Fibroblast of mammary gland (primary cell): ENCODE measurements at places on chromosomes 6 and 20.

GRCh38 chr20:35461620-35462019 lies 6.2 kb downstream of the CEP250 start:
- DNase-seq, result no peak

- DNase-seq, result no peak
These were observed 426.4 kb upstream of the CITED2 start for GRCh38 chr6:139800837-139801236.

DNA sequence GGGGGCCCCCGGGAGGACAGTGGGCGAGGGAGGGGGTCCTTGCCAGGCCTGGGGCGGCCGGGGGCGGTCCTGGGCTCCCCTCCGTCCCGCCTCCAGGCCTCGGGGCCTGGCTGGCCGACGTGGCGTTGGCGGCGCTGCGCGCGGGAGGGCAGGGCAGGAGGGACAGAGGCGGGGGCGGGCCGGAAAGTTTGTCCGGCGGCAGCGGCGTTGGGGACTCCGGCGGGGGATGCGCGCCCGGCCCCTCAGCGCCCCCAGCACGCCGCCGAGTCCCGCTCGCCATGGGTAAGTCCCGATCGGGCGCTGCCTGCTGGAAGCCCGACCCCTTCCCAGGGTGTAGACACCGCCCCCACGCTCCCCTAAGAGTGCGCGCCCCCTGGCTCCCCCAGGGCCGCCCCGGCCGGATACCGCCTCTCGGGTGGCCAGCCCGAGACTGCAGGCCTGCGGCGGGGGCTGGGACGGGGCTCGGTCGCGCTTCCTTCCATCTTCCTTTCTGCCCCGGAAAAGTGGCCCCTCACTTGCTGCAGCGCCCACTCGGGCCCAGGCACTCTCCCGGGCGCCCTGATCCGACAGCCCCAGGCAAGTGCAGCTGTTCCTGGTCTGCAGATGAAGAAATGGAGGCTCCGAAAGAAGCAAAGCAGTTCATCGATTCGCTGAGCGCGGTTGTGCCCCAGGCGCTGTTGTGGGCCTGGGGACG lies at the start of gene SLC2A10:
Gene SLC2A10, plus strand, starts transcription at position 191 of the 694 bp plus-strand sequence. Its CDS starts 88 bp downstream, at position 279.
- peak; percentile 55 for DNase-seq

GRCh38 chr6:33589731-33590530 lies 9.9 kb upstream of the BAK1 start:
- DNase-seq, result peak; percentile 97

DNA sequence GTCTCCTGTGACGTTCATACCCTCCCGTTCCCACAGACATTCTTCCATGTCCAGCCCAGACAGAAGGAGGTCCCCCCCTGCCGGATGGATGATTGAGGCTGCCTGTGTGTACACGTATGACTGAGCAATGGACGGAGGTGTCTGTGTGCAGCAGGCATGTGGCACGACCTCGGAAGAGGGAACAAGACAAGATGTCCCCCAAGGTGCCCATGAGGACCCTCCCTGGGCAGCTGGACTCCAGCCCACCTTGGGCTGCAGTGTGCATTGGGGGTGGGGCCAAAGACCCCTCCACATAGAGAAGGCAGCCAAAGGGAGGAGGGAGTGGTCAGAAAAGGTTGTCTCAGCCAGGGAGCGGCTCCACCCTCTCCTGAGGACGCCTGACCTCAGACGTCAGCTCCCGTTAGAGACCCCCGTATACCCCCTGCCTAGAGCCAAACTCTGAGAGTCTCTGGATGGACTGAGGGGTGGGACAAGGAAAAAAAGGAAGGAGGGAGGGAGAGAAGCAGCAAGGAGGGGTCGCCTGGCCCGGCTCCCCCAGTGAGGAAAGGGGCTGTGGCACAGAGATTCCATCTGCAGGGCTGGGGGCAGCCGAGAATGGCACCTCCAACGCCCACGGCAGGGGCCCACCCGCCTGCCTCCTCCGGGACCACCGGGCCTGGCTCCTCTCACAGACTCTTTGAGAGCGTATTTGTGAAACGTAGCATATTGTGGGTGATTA lies 92.9 kb upstream of the BHLHE23 start:
- no peak for DNase-seq

DNA sequence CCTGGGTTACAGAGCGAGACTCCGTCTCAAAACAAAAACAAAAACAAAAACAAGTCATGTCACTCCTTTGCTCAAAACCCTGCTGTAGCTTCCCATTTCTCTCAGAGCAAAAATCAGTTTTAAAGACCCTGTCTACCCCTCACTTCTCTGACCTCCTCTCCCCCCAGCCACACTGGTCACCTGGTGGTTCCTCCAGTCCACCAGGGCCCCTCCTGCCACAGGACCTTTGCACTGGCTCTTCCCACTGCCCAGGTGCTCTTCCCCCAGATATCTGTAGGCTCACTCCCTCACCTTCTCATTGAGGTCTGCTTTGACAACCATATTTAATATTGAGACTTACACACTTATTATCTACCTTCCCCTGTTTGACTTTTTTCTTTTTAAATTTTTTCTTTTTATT lies 4.9 kb upstream of the TEAD3 start:
- DNase-seq, result no peak

- DNase-seq, result peak; percentile 3
These were observed 169.9 kb downstream of the QRSL1 start for GRCh38 chr6:106799031-106799894.

- no peak for DNase-seq
These were observed 3.5 kb downstream of the RING1 start for GRCh38 chr6:33211666-33212422.

- no peak for DNase-seq
These were observed 98.4 kb upstream of the TBX18 start for GRCh38 chr6:84862843-84863242.

GRCh38 chr20:60868316-60868891 lies 383.7 kb upstream of the CDH4 start:
- DNase-seq, result peak; percentile 11

DNA sequence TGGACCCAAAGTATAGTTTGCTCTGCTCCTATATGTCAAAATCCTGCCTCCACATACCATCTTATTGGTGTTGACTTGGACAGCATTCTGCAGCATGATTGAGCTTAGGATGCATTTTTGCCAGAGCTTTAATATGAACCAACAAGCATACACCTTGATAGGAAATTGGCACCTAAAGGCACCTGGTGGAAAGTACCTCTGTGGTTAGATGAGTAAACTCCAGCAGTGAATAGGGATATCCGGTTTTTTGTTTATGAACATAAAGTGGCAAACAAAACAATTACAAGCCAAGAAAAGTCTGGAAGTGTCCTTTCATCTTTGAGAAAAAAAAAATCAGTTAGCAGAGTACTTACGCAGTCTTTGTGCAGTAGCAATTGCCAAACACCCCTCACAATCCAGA lies 6.2 kb upstream of the CYP24A1 start:
- no peak for DNase-seq

GRCh38 chr20:324177-325044 lies 941 bp upstream of the SOX12 start:
- peak; percentile 76 for DNase-seq

DNA sequence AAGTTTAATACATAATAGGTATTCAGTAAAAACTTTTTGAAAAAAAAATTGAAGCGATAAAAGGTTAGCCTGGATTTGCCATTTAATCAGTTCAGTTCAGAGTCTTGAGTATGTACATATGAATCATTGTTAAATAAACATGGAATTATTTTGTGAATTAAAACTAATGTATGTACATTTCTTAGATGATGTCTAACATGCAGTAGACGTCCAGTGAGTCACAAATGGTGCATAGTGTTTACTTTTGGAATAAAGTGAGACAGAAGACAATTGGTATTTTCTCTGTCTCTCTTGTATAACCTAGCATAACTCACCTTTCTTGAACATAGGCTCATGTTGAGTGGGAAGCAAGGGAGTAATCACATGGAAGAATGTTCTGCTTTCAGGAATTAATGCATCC lies 83.5 kb downstream of the EYS start:
- no peak for DNase-seq

DNA sequence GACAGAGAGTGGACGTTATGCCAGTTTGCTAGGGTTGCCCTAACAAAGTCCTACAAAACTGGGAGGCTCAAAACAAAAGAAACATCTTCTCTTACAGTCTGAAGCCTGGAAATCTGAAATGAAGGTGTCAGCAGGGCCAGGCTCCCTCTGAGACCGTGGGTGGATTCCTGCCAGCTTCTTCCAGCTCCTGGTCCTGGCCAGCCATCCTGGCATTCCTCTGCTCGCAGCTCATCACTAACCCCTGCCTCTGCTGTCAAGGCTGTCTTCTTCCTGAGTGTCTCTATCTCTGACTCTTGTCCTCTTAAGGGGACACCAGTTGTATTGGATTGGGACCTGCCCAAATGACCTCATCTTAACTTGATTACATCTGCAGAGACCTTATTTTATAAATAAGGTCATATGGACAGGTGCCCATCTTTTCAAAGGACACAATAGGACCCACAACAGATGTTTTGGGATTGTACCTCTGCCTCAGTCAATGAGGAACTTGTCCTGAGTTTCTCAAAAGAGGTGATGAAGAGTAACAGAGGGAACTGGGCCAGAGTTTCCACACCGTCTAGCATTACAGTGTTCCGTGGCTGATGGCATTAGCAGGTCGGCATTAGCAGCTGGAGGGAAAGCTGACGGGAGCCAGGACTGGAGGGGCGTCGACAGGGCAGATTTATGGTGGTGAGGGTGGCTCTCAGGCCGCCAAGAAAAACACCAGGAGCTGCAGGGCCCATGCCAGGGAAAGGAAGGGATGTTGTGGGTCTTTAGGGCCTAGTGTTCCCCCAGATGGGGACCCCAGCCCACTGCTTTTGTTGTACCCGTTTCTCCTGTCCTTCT lies 157.3 kb downstream of the TBXT start:
- no peak for DNase-seq

GRCh38 chr6:159184559-159184958 lies 15.4 kb downstream of the FNDC1 start:
- no peak for DNase-seq

DNA sequence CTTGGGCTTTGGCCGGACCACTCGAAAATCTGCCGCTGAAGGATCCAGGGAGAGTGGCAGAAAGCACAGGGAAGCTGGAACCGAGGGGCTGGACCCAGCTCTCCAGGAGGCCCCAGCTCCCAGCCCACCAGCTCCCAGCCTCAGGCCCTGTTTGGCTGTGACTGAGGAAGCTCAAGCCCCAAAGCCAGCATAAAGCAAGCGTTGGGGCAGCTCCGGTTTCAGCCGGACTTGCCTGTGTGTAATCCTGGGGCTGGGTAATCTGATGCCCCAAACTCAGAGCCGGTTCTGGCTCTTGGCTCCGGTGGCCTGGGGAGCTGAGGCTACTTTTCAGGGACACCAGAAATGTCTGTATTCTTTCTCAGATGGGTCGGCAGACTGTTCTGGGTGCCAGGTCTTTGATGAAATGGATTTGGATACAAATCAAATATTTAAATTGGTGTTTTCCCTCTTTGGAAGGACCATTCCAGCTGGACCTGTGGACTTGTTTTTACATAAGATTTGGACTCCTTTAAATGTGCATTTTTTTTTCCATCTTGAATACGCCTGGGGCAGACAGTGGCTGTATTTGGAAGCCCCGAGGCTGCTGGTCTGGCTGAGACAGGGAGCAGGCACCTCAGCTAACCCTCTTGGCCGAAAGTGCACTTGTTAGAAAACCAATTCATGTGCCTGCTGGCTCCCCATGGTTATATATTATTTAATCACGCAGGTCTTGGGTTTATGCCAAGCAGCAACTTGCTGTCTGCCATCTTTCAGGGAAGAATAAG lies 29.7 kb downstream of the RPP40 start:
- DNase-seq, result peak; percentile 57

DNA sequence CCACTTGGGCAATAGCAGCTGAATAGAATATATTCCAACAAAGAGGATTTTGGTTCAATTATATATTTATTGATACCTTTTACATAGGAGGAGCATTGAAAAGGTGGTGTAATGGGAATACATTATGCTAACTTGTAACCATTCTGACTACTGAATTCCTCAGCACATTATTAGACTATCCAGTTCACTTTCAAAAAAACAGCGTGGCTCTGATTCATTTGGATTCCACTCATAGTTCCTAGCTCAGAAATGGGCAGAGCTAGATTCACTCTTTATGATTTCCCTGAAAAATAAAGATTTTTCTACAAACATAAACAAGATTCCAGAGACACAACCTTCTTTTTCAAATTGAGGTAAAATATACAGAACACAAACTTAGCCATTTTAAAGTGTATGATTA lies 9.2 kb upstream of the TRERF1 start:
- no peak for DNase-seq

GRCh38 chr20:60634491-60635172 lies 617.4 kb upstream of the CDH4 start:
- no peak for DNase-seq

- no peak for DNase-seq
These were observed 8.8 kb downstream of the NKX2-4 start for GRCh38 chr20:21388566-21388965.

DNA sequence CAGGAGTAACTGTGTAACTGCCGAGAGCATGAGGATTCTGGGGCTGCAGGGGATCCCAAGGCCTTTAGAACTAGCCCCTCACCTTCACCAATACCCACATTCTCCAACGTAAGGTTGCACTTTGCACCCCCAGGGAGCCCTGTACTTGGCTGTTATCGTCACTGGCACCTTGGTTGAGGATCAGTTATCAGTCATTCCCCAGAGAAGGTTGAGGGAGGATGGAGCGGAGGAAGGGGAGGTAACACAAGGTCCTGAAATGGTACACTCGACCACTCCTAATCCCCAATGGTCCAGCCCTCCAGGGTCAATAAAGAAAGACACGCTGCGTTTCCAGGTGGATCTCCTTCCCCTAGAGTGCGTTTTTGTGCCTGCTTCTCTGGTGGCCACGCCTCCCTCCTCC lies 1.1 kb upstream of the SPDEF start:
- no peak for DNase-seq

- DNase-seq, result no peak
These were observed 247.8 kb downstream of the BMP2 start for GRCh38 chr20:7015257-7015656.

GRCh38 chr20:47956268-47956995 lies 171.2 kb upstream of the SULF2 start:
- DNase-seq, result peak; percentile 19

GRCh38 chr6:80988286-80988685 lies 764.2 kb downstream of the TENT5A start:
- DNase-seq, result no peak

GRCh38 chr20:33842346-33842745 lies 31.2 kb downstream of the CHMP4B start:
- DNase-seq, result no peak

DNA sequence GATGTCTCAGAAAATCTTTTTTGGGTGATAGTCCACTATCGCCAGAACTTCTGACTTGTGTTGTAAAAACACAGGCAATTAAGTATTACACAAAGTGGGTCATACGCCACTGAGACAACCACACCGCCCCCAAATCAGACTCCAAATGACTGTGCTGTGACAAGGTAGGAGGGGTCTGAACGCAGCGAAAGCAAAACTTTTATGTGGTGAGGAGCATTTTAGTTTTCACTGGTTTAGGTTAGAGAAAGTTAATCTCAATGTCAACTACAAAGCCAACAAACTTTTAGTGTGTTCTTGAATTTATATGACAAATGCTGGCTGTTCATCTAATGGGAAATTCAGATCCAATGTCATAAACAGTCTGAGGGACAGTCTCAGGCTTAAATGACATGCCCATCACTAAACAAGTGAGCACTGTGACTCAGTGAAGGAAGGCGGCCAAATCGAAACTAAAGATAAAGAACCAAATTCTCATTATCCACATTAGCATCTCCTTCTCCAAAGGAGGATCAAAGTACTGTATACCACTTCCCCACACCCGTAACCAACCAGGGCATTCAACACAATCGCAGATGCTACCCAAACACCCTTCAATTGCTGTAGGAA lies 186.7 kb downstream of the GJA10 start:
- DNase-seq, result no peak

- no peak for DNase-seq
These were observed 63.4 kb downstream of the BACH2 start for GRCh38 chr6:90233213-90233612.
